ENCODE measurements at places on chromosomes 11 and 22.

DNA sequence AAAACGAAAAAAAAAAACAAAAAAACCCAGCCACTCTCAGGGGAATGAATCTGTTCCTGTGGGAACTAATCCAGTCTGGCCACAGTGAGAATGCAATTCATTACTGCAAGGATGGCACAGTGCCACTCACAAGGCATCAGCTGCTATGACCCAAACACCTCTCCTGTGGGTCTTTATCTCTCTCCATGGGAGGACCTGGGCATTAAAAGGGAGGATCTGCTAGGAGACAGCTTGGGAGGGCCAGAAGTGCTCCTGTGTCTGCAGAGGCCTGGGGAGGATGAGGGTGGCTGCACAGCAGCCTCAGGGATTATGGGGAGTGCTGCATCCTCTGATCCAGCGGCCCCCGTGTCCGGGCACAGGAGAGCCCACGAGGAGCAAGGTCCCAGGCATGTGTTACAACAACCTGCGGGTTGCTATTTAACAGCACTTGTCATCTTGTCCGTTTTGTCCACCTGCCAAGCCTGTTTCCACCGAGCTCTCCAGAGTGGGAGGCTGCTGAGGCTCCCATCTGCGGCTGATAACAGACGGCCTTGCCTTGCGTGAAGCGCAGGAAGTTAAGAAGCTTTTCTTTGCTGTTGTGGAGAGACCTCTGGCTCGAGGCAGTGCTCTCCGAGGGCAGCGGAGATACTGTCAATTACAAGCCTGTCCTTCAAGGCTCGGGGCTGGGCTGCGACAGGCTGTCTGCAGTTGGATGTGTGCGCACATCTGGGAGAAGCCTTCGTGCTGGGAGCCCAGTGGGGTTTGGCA is 97.7 kb downstream of the NXPE2 start:
- no peak for DNase-seq

DNA sequence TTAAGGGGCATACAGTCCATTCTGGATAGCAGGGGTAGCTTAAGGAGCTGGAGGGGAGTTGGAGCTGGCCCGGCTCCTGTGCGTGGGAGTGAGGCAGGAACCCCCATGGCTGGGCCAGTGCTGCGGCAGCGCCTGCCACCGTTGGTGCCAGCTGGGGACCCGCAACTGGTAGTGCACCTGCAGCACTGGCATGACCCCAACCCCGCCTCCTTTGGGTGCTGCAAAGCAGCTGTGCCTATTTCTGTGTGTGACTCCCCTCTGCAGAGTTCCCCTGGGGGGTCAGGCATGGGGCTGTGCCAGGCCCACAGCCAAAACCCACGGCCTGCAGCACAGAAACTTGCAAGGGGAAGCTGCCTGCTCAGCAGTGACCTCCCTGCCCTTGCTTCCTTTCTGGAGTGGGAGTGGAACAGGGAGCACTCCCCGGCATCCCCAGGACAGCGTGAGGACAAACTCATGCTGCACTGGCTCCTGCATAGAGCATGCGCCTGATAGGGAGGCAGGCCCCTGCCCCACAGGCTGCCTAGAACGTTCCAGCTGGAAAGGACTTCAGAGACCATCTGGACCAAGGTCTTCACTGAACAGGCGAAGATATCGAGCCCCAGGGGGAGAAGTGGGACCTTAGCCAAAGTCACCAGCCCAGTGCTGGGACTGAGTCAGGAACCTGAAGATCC is 26.2 kb upstream of the RAB1B start:
- no peak for DNase-seq

DNA sequence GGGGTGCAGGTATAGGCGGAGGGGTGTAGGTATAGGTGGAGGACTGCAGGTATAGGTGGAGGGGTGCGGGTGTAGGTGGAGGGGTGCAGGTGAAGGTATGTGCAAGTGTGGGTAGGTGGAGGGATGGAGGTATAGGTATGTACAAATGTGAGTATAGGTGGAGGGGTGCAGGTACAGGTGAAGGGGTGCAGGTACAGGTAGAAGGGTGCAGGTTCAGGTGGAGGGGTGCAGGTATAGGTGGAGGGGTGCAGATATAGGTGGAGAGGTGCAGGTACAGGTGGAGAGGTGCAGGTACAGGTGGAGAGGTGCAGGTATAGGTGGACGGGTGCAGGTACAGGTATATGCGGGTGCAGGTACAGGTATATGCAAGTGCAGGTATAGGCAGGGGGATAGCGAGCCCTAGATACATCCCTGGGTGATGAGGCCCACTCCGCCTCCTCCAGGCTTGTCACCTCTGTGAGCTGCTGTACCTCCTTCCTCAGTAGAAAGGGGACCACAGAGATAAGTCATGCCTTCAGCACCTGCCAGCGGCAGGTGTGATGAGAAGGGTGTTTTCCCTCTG is 17.2 kb downstream of the LINC01488 start:
- DNase-seq = no peak

- DNase-seq = no peak
These were observed 221.2 kb downstream of the CEP164 start for GRCh38 chr11:117548876-117549275.

DNA sequence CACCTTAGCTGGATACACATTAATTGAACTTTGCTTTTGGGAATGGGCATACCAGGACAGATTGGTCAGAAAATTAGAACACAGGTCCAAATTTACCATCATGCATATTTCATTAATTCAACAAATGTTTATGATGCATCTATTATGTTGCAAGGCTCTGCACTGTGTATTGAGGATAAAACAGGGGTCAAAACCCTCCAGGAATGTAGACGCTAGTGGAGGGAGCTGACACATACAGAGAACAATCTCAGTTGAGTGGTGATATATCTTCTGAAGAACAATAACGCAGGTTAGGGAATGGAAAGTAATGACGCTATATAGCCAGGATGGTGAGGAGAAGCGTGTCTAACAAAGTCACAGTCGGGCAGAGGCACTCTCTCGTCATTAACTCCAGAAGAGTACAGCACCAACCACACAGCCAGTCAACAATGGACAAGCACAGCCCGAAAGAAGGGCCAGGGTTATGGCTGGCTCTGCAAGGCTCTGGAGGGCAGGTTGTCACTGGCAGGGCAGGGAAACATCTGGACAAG is 3.8 kb downstream of the FLI1 start:
- no peak for DNase-seq

GRCh38 chr11:34680918-34681586 is 60.2 kb downstream of the EHF start:
- no peak for DNase-seq
